ENCODE measurements at places on chromosomes 3 and 15. TPM values are rescaled to one million over a fixed set of nuclear protein-coding genes. Genes with fewer than 3 reads are reported as not detected.
A peak's percentile ranks its signal among the peaks of the same experiment; 100 is the strongest.

The CTXN2 gene
- not detected for total RNA-seq

GRCh38 chr3:88618021-88618645, 468.4 kb downstream of the C3orf38 start:
- DNase-seq = no peak

GRCh38 chr15:65908876-65909275, 39.6 kb downstream of the RAB11A start:
- DNase-seq = no peak

The PSTPIP1 gene
- total RNA-seq = 115 TPM

DNA sequence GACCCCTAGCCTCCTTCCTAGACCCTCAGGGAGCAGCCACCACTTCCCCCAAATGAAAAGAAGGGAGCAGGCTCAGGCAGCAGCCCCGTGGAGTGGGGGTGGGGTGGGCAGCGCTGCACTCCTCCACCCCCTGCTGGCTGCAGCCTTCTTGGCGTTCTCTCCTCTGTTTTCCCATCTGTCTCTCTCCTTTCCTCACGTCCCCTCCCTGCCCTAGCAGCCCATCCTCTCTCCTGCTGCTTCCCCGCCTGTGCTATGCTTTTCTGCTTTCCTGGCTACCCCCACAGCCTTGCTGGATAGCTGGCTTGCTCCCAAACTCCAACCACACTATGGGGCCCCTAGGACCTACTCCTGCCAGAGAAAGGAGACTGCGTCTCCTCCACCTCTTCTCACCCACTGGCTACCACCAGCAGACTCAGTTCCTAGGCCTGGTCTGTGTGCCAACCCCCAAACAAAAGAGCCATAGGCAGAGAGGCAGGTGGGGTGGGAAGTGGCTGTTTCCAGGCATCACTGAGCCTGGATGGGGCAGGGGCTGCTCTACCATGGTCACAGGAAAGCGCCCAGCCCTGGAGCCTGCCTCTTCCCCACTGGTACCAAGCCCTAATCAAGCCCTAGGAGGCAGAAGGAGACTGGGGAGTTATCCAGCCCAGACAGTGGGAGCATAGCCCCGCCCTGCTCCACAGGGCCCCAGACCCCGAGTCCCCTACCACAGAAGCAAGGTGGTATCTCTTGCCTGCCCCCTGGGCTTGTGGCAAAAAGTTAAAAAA, 3.4 kb upstream of the DISP2 start:
- DNase-seq = no peak

DNA sequence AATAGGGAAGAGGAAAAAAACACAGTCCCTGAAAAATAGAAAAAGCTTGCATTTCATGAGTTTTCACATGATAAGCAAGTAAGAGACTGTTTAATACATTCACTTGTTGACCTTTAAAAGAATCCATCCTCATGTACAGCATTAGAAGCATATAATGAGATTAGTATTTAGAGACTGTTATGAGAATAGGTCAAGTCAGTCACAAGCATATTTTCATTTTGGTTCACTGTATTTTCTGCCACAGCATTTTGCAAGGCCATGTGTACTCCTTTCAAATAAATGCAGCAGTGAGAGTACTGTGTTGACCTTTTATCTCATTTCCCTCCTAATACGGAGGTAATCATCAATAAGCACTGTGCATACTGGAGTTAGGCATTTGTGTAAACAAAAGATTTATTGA, 162.2 kb upstream of the SETMAR start:
- DNase-seq = no peak

DNA sequence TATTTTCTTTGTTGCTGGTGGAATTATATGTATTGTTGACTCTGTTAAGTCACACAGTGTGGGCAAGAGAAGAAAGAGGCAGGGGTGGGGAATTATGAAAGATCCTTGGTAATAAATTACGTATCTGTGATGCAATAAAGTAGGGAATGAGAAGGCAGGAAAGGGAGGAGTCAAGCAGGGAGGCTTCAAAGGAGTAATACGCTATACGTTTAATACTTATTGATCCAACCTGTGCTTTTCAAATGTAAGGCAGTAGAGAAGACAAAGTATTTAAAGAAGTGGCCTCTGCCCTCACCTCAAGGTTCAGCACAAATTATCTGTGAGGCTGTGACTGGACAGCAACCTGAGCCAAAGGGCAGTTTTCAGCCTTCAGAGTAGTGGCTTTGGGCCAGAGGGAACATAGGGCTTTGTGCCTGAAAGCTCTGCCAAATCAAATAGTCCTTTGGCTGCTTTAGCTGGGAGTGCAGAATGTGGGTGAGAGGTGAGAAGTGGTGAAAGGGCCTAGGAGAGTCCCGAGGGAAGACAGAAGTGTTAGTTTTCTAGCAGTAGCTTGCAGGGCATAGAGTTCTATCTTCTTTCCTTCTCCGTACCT, 1.2 kb upstream of the PLIN1 start:
- no peak for DNase-seq

GRCh38 chr3:126202680-126203079, 22.3 kb upstream of the ALDH1L1 start:
- no peak for DNase-seq

- no peak for DNase-seq
Observed at GRCh38 chr15:45399381-45400212, 21.3 kb upstream of the GATM start.

GRCh38 chr15:65338366-65338765, 33.9 kb downstream of the RNU5B-1 start:
- DNase-seq = no peak

The RAB6B gene
- 4.3 TPM for total RNA-seq

- DNase-seq = no peak
Observed at GRCh38 chr3:58429657-58430056, 4.0 kb downstream of the PDHB start.

- peak; percentile 26 for DNase-seq
Observed at GRCh38 chr3:13655061-13655913, 106.4 kb downstream of the FBLN2 start.

GRCh38 chr15:62454567-62455172, 289.6 kb upstream of the C2CD4B start:
- DNase-seq = no peak

GRCh38 chr3:119240101-119240590, 532 bp downstream of the B4GALT4 start:
- DNase-seq = no peak

The TRAT1 gene
- total RNA-seq = 100 TPM

DNA sequence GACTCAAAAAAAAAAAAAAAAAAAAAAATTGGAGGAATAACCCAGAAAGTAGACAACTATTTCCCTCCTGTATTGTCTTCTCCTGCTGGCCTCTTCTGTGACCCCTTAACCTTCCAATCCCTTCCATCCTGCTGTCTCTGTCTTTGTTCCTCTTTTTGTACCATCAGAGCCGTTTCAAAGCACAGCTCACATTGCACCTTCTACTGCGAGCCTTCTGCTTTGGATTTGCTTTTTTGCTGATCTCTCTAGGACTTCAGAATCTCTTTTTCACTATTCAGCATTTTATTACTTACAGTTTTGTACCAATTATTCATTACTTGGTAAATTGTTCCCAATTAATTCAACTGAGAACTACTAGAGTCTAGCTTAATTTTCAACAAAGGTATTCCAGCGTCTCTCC, 284.0 kb upstream of the TBL1XR1 start:
- no peak for DNase-seq

The GOLGA6L9 gene
- total RNA-seq = 3.0 TPM

The ZNF660 gene
- total RNA-seq = not detected

The RPP25 gene
- total RNA-seq = 1.3 TPM

GRCh38 chr3:78201091-78201490, 1161.2 kb downstream of the ROBO2 start:
- no peak for DNase-seq

DNA sequence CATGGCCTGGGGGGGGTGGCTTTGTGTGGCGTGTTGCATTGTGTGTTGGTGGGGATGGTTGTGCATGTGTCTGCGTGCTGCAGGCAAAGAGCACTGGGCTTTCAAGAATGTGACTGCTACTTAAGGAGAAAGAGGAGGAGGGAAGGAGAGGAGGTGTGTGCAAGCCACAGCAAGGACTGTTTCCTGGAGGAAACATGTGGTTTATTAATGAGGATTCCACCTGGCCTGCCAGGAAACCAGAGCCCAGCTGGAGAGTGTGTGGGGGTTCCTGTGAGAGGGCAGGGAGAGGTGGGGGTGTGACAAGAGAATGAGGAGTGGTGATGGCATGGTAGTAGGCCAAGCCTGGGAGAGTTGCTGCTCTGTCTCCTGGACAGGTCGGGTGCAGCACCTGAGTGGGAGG, 258.1 kb upstream of the ROPN1 start:
- no peak for DNase-seq

GRCh38 chr15:63593705-63594671, 3.2 kb upstream of the FBXL22 start:
- DNase-seq = no peak

The BRK1 gene
- total RNA-seq = 52.4 TPM

The BCL6 gene
- total RNA-seq = 29.7 TPM

GRCh38 chr15:55960946-55961345, 32.5 kb downstream of the NEDD4 start:
- no peak for DNase-seq
